ENCODE measurements at places on chromosomes 2 and 18. TPM values are rescaled to one million over a fixed set of nuclear protein-coding genes. Genes with fewer than 3 reads are reported as not detected.

DNA sequence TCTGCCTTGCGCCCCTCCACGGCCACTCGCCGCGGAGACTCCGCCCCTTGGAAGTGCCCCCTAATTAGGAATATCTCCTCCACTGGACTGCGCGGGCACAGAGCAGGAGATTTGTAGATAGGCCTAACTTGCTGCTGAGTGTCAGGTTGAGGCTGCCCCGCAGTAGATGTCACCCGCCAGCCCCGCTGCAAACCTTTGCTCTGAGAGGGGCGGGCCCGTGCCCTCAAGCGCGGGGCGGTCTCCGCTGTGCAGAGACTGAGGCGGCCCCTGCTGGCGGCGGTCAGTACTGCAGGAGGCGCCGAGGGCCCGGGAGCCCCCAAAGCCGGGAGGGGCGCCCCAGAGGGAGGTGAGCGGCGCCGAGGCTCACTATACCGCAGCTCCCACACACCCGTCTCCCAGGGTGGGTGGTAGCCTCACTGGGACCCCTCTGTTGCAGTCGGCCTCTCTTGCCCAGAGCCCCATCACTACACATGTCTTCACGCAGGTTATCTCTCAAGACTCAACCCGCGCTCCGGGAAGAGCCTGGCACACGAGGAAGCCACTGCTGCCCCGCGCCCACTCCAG lies 2.9 kb upstream of the NEURL3 start:
- peak; percentile 66 for DNase-seq

GRCh38 chr2:239380831-239381708 lies 19.8 kb downstream of the HDAC4 start:
- DNase-seq, result no peak

GRCh38 chr2:10137053-10137843 lies 14.7 kb downstream of the RRM2 start:
- no peak for DNase-seq

DNA sequence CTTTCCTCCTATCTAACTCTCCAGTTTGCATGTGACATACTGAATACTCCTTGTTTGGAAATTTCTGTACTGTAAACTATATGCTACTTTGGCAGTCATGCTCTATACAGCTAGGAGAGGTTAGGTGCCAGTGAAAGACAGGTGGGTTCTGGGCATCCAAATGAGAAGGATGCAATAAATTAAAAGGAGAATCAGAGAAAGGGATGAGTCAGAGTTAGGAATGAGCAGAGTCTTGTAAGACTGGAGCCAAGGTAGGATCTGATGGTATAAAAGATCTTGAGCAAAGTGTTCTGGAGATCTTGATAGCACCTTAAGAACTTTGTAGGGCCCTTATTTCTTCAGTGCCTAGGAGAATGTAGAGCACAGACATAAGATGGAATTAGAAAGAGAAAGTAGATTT lies 58.7 kb upstream of the STAM2 start:
- no peak for DNase-seq

GRCh38 chr2:62845256-62845655 lies 139.7 kb downstream of the EHBP1 start:
- DNase-seq, result no peak

Gene TMEM214
- 57.3 TPM for total RNA-seq

Gene SMAD2
- total RNA-seq, result 127 TPM

Gene TSPYL6
- total RNA-seq, result not detected

DNA sequence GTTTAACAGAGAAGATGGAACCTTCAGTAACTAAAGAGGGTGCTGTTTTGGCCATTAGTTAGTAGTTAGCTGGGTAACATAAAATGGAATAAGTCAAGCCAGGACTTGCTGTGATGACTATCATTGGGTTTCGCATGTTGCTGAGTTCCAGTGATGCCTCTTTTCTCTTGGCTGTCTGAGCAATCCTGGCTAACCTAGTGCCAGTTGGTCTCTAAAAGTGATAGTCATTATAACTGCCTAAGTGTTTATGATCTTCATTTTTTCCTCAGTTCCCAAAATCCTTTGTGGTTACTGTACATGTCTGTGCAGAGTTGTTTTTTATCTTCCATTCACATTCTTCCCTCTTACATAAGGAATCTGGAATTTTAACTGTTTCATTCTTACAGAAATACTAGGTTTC lies 33.4 kb downstream of the WDR43 start:
- DNase-seq, result no peak

Gene ALKAL2
- not detected for total RNA-seq

DNA sequence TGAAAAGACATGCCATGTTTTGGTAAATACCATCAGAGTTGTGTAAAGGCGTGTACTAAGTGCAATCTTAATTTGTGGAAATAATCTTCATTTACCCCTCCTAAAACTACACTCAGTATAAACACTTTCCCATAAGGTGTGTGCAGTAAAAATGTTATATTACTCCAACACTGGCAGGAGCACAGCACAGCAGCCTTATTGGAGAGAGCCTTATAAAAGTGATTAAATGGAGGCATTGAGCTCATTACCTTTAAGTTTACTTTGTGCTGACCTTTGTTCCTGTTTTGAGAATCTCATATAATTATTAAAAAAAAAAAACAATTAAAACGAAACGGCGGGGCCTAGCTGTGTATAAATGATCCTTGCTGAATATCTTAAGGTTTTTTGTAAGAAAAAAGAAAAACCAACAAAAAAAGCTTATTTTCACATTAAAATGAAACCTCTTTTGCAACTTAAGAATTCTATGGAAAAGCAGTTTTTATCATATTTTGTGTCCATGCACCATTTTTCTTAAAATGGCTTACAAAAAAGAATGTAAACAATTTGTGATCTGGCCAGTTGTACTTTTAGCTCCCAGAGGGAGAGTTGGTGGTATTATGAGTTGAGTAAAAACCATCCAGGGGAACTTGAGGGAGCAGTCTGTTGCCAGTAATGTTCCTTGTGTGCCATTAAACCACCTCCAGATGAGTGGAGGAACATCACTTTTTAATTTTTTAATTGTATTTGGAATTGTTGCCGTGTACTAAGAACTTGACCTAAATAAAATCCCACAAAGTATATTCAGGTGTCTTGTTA lies 103.4 kb downstream of the ABI2 start:
- DNase-seq, result no peak

DNA sequence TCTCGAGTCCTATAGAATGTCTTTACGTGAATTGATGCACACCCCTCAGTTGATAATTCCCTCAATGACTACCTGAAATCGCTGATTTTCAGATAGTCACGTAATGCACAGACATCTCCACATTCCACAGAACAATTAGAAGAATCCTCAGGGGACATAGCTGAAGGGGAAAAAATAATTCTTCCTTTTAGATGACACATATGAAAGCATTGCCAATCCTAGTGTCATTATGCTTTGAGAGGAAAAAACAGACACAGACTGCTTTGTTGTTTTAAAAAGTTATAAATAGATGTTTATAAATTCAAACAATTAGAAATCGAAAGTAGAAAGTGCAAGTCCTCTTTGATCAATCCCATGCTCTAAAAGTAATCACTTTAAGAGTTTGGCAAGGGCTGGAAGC lies 100.6 kb upstream of the FN1 start:
- no peak for DNase-seq

DNA sequence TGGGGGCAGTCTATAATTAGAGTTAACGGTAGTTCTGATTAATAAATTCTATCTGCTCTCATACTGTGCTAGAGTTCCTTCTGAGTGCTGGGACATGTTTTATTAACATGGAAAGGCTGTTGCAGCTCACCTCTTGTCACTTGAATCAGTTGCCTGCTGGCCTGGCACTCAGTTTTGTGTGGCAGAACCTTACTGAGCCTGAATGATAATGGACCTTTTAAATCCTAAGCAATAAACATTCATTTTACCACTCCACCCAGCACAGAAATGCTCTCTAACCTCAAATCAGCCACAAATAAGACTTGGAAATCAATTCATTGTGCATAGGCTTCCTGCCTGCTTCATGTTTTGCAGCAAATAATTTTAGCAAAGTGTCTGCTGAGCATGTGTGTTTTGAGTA lies 115.0 kb upstream of the RBMS1 start:
- no peak for DNase-seq

- DNase-seq, result no peak
Measured at GRCh38 chr18:8253944-8254343, 355.3 kb upstream of the RAB12 start.

GRCh38 chr18:58682429-58683069 lies 11.3 kb downstream of the MALT1 start:
- DNase-seq, result peak; percentile 67

DNA sequence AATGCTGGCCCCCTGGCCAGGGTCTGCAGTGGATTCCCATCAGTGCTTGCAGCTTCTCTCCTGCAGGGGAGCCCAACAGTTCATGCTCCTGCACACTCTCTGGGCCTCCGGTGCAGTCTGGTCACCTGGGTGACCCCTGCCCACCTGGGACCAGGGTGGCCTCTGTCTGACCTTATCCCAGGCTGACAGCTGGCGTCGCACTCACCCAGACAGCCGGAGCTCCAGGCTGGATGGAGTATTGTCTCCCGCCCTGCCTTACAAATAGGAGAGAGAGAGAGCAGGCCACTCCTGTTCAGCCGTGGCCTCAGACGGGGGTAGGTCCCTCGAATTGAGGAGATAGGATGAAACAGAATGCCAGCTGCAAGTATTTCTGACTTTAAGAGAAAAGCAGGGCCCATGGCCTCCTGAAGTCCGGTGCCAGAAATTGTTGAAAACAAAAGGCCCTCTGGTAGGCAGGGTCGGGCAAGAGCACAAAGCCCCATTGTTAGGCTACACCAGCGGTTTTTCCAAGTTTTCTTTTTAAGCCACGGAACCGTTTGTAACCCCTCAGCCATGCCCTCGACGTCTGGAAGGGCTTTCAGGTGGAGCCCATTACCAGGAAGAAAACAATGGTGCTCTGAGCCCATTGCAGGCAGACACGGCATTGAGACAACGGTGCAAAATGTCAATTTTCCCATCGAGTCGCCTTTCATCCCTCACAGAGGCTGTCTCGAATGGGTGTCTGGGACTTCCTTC lies 258.4 kb downstream of the BCL11A start:
- no peak for DNase-seq

GRCh38 chr18:76524900-76525698 lies 30.1 kb upstream of the ZNF516 start:
- DNase-seq, result peak; percentile 34

GRCh38 chr2:7730449-7730848 lies 813.2 kb downstream of the RNF144A start:
- no peak for DNase-seq

DNA sequence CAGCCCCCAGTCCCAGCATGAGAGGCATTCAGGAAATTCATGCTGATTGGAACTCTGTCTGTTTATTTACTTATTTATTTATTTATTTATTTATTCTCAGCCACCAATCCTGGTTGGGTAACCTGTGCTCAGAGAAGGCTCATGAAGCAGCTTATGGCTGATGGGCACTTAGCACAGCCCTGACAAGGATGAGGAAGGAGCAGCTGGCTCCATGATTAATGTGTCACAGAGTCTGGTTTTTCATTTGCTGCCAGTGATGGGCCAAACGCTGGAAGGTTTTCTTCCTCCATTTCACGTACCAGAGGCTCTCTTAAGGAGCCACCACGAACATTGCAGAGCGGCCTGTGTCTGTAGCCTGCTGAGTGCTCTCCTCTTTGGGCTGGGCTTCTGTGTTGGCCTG lies 28.3 kb upstream of the KCNS3 start:
- no peak for DNase-seq

GRCh38 chr2:238882082-238882755 lies 34.3 kb downstream of the TWIST2 start:
- DNase-seq, result no peak

- DNase-seq, result no peak
Measured at GRCh38 chr2:58721912-58722591, 480.9 kb upstream of the FANCL start.

- DNase-seq, result no peak
Measured at GRCh38 chr2:35391736-35392442, 963.7 kb upstream of the CRIM1 start.

- DNase-seq, result no peak
Measured at GRCh38 chr2:43937269-43937820, 58.4 kb downstream of the LRPPRC start.

- DNase-seq, result no peak
Measured at GRCh38 chr2:4020649-4021048, 317.3 kb downstream of the DCDC2C start.

DNA sequence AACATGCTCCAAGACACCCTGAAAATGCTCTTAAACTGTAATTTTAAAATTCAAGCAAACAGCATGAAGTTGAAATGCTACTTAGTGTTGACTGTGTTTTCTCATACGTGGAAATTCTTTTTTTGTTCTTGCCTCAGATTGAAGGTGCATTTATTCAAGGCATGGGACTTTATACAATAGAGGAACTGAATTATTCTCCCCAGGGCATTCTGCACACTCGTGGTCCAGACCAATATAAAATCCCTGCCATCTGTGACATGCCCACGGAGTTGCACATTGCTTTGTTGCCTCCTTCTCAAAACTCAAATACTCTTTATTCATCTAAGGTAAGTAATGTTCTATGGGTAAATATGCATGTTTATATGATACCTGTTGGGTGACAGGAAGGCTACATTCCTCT lies 82.7 kb downstream of the AOX1 start:
- DNase-seq, result no peak

Gene FSHR
- not detected for total RNA-seq

Gene CCDC93
- total RNA-seq, result 15.2 TPM

GRCh38 chr18:65372904-65373303 lies 377.9 kb upstream of the CDH7 start:
- DNase-seq, result no peak

GRCh38 chr2:12702168-12703121 lies 14.3 kb upstream of the TRIB2 start:
- peak; percentile 57 for DNase-seq

GRCh38 chr2:170345607-170346006 lies 167.7 kb downstream of the MYO3B start:
- DNase-seq, result no peak

DNA sequence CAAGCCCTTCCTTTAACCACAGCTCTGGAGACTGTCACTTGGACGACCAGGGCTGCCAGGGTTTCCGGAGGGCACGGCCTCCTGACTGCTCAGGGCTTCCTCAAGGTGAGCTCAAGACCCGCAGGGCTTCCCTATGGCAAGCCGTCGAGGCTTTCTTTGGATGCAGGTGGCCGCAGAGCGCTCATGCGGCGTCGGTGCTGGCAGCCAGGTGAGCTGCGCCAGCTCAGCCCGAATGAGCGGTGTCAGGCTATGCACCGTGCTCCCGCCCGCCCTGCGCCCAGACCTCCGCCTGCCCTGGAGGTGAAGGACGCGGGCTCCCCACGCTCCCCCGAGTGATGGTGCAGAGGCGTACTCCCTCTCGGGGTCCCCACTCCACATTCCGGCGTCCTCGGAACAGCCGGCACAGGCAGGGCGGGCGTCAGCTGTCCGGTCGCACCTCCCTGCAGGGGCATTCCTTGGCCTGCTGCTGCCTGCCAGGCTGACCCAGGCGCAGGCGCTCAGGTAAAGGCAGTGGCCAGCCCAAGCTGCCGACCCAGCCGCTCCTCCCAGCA lies 20.8 kb upstream of the TUBB6 start:
- no peak for DNase-seq

Data from SJSA1 (cell line).